ENCODE measurements at places on chromosomes 12 and 14. TPM values are rescaled to one million over a fixed set of nuclear protein-coding genes. Genes with fewer than 3 reads are reported as not detected.

The MLEC gene
- 143 TPM for total RNA-seq

The TSPAN19 gene
- not detected for total RNA-seq

The COA8 gene
- 1.5 TPM for total RNA-seq

The IPO4 gene
- 58.7 TPM for total RNA-seq

The AHNAK2 gene
- 34.8 TPM for total RNA-seq

The IAPP gene
- not detected for total RNA-seq

The ACTR10 gene
- 51.9 TPM for total RNA-seq

The RPL41 gene
- total RNA-seq: 841 TPM

The SLCO1B1 gene
- total RNA-seq: not detected
